ENCODE measurements at places on chromosomes 2 and 18.
A peak's percentile ranks its signal among the peaks of the same experiment; 100 is the strongest.

DNA sequence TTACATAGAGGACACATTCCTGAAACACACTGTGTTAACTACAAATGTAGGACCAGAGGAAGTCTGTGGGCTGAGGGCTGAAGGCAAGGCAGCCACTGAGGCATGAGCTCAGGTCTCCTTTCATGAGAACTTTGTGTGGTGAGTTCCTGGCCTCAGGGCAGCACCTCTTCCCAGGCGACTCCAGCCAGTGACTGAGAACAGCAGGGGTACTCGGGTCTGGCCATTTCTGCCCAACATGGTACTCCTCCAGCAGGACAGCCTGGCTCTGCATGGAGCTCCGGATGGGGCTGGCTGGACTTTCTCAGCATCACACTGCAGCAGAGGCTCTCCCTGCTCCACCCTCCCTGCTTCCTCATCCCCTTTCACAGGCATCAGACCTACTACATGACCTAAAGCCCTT lies 125.5 kb upstream of the SPATS2L start:
- no peak for DNase-seq

DNA sequence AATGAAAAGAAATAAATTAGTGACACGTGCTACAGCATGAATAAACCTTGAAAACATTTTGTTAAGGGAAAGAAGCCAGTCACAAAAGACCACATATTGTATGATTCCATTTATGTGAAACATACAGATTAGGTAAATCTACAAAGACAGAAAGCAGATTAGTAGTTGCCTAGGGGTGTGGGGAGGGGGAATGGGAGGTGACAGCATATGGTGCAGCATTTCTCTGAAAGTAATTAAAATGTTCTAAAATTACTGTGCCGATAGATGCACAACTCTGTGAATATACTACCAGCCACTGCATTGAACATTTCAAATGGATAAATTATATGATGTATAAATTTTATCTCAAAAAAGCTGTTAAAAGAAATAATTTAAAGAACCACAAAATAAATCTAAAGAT lies 161.0 kb downstream of the TRIB2 start:
- DNase-seq, result no peak

DNA sequence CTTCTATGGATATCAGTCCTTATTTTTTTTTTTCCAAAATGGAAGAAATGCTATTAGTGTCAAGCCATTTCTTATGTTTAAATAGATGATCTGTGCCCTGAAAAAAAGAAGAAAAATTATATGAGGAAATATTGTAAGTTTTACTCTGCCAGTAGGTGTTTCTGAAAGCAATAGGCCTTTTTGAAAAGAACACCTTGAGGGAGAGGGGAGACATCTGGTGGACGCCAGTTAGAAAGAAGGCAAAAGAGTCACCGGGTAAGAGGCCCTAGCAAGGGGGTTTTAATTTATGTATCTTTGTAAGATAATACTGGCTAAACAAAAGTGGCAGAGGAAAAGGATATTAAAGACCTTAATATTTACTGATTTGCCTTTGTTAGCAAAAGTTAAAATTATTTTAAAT lies 56.1 kb downstream of the DYNAP start:
- peak; percentile 43 for DNase-seq

DNA sequence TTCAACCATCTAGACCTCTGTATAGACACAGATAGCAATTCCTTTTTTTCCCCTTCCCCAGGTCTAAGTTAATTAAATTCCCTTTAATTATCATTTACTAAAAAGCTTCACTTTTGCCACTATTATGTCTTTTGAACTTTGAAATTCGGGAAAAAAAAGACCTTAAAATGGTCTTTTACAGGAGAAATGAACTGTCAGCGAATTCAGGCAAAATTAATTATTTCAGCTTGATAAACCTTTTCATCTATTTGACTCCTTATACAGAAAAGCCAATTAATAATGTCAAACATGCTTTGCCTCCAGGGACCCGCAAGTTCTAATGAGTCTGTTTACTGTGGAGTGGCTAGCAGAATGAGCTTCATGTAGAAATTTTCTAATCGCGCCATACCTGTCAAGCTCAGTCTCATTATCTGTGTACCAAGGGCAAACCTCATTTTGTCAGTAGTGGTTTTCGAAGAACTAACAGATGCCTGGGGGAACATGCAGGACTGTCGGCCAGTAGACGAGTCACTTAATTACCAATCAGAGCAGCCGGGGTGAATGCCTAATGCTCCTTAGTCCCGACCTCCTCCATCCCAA lies 287.7 kb downstream of the INSIG2 start:
- DNase-seq, result no peak

DNA sequence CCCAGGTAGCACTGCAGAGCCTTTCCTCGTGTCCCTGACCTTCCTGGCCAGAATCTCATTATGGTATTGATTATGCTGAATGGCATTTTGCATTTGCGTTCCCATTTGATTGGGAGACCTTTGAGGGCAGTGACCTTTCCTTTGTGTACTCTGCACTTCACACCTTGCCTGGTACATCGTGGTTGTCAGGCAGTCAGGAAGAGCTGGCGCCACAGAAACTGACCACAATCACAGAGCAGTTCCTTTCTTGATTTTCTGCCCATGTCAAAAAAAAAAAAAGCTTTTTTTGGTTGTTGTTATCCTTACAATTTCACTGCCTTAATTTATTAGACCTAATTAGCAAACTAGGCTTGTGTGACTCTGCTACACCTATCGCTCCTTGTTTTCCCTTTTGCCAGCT lies 8.9 kb upstream of the KLHL29 start:
- no peak for DNase-seq

GRCh38 chr2:113986762-113987290 lies 96.9 kb downstream of the ACTR3 start:
- no peak for DNase-seq

DNA sequence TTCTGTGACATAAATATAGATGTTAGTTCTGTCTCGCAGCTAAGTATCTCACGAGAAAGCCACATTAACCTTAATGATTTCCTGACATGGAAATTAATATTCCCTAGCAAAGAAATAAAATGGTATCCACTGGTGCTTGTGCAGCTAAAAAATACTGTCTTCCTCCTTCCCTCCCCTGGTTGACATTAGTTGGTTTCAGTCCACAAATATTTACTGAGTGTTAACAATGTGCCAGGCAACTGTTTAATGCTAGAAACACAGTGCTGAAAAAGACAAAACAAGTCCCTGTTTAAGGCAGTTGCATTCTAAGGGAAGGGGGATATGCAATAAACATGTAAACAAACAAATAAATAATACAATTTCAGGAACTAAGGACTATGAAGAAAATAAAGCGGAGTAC lies 44.2 kb upstream of the VPS54 start:
- DNase-seq, result no peak

DNA sequence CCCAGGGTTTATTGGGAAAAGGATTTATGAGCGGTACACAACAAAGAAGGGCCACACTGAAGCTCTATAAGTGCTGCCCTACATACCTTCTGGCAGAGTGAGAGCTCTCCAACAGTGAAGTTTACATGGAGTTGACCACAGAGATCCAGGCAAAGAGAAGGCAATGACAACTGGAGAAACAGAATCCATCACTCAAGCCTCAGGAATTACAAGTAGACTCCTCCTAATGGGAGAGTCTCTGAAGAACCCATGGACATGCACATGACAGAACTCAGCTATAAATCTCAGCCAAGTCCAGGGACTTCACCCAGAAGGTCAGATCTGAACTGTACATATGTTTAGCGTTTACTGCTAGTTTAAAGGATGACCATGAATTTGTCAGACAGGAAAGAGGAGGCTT lies 164.7 kb downstream of the DNAH7 start:
- no peak for DNase-seq

- DNase-seq, result no peak
Measured at GRCh38 chr2:230097424-230097823, 28.7 kb upstream of the SLC16A14 start.

- DNase-seq, result peak; percentile 90
Measured at GRCh38 chr2:195559431-195559914, 97.6 kb upstream of the SLC39A10 start.

- DNase-seq, result peak; percentile 45
Measured at GRCh38 chr2:162071001-162071400, 3.0 kb downstream of the DPP4 start.

- DNase-seq, result no peak
Measured at GRCh38 chr2:89848114-89848513, 1156.6 kb downstream of the RPIA start.

DNA sequence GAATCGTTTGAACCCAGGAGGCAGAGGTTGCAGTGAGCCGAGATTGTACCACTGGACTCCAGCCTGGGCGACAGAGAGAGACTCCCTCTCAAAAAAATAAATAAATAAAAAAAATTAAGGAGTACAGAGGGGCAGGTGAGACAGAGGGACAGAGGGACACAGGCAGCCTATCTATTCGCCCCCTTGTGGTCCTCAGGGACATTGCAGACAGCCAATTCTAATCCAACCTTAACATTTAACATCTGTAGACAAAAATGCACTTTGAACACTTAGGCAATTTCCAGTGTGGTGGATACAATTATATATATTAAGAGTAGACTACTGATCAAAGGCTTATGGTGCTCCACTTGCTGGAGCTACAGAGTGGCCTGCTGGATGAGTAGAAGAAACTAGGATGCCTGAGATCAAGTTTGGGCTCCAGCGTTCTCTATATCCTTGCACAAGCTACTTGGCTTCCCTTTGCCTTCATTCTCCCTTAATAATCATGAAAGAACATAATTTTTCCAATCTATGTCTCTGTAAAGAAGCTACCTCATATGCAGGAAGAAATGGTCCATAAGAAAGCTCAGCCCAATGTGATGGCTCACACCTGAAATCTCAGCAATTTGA lies 8.2 kb upstream of the SMARCAL1 start:
- DNase-seq, result peak; percentile 68

- DNase-seq, result no peak
Measured at GRCh38 chr2:72112981-72113846, 34.4 kb downstream of the CYP26B1 start.

DNA sequence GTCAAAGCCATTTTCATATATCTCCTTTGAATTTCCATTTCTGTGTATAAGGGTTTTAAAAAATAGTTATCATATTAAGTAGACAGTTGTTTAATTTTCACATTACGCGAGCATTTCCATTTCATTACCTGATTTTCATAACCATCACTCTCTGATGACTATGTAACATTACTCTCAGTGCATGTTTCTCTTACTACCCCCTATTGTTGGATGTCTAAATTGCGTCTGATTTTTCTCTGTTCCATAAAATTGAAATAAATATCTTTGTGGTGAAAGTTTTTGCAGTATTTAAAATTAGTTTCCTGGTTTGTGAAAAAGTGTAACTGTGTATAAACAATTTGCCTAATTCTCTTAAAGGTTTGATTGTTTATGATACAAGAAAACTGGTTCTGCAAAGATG lies 123.8 kb downstream of the MYO1B start:
- peak; percentile 53 for DNase-seq

DNA sequence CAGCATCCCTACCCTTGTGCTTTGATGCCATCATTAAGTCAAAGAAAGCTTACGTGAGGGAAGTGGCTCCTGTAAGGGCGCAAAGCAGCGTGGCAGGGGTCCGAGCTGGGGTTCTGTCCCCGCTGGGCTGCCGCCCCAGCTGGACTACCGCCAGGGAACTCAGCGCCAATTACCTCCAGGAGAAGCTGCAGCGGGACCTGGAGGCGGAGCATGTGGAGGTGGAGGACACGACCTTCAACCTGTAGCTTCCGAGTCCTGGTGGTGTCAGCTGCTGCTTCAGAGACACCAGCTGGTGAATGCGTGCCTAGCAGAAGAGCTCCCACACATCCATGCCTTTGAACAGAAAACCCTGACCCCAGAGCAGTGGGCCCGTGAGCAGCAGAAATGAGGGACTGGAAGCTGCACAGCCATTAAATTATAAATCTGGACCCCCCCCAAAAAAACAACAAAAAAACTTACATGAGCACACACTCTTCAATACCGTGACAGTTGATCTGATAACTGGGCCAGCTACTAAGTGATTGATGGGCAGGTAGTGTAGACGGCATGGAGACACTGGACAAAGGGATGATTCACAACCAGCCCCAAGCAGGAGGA lies 20.1 kb upstream of the YES1 start:
- peak; percentile 35 for DNase-seq

DNA sequence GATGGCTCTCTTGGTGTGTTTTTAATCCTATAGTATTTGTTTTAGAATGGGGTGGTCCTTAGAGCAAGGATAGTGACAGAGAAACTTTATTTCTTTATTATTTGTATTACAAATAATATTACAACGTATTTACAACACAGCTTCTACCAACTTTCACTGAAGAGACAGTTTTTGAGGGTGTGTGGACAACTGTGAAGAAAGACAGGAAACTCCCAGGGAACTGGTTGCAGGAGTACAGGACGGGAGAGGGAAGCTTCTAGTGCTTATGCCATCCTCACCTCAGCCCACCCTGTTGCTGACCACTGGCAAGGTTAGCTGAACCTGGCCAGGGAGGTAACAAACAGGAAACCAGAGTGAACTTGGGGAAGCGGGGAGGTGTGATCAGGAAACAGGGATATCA lies 251.7 kb downstream of the BCL11A start:
- DNase-seq, result no peak

DNA sequence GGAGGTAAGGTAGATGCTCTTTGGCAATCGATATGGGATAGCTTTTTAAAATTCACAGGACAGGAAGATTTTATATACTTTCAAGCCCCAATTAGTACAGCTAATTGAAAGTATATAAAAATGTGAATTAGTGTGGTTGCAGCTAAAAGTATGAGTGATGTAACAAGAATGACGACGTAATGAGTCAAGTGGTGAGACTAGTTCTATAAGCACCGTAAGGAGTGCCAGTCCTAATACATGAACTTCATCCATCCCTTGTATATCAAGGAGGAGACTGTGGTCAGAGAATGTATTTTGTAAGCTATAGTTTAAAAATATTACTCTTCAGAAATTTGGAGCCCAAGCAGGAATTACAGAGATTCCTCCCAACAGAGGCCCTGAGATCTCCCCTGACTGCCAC lies 25.8 kb downstream of the DNAJC27 start:
- DNase-seq, result peak; percentile 66

DNA sequence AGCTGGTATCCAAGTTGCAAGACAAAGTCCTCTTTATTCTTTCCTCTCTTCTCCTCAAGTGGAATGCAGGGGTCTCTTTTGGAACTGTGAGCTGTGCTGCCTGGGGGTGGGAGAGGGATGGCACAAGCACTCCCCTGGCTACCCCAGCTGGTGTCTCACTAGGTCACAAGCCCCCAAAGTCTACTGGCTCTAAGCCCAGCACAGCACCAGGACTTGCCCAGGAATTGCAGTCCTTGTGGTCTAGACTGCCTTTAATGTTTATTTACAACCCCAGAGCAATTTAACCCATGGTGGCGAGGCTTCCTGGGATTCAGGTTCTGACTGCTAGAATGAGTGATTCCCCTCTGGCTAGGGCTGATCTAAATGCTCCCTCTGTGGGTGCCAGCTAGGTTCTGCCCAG lies 199.0 kb upstream of the STK17B start:
- peak; percentile 11 for DNase-seq
